EH (cell line): ENCODE measurements at places on chromosomes 2 and 18.

- peak; percentile 93 for DNase-seq
Observed at GRCh38 chr2:96260387-96261260, 5.2 kb downstream of the TMEM127 start.

GRCh38 chr2:27379836-27380625, 503 bp downstream of the ZNF513 start:
- peak; percentile 52 for DNase-seq

DNA sequence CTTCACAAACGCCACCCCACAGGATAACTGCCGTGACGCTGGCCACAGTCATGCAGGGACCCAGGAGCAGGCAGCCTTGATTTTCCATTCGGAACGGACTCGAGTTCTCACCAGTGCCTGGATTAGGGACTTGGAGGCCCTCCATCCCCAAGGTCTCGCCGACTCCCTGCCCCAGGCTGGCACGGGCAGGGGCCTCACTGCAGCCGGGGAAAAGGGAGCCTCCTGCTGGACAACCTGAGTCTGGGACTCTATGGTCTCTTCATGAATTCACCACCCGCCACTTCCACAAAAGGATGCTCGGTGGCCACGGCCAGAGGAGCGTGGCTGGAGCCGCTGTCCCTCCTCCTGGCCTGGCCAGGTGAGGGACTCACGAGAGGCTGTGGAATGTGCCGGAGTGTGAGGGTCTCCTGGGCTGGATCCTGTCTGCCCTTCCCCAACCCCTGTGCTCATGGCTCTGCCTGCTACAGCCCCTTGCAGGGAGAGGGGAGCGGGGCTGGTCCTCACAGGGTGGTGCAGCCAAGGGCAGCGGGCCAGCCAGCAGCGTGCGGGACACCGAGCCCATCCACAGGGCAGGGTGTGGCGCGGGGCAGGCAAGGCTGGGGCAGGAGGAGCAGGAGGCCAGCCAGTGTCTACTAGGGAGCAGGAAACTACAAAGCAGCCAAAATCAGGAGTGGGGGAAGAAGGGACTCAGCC, 42.3 kb downstream of the AQP12A start:
- no peak for DNase-seq

- no peak for DNase-seq
Observed at GRCh38 chr2:70498054-70498453, 55.6 kb downstream of the TGFA start.

- DNase-seq = peak; percentile 5
Observed at GRCh38 chr2:105143467-105144151, 97.9 kb upstream of the GPR45 start.

- DNase-seq = peak; percentile 19
Observed at GRCh38 chr2:232333361-232334135, 45.0 kb upstream of the ALPP start.

GRCh38 chr2:53252115-53252514, 515.5 kb upstream of the CHAC2 start:
- DNase-seq = no peak

DNA sequence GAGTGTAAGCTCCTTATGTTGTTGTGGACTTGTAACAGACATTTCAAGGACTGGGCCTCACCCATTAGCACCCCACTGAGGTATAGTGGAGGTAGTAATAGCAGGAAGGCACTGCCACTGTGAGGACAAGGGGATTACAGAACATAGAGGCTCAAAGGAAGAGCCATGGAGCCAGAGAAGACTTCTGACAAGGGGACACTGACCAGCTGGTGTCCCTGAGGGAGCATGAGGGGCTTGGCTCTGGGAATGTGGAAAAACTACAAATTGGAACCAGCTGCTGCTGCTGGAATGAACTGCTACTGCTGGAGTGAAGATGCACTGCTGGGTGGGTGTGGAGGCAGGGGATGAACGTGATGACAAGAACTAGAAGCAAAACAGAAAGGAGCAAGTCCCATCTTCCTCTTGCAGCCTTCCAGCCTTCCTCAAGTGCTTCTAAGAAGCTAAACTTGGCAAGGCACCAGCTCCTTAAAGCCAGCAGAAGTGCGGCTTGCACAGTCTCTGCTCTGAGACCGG, 167.3 kb upstream of the NOSTRIN start:
- DNase-seq = peak; percentile 34

- no peak for DNase-seq
Observed at GRCh38 chr2:241065355-241065803, 36.7 kb downstream of the MTERF4 start.

- no peak for DNase-seq
Observed at GRCh38 chr2:66721776-66722175, 286.9 kb downstream of the MEIS1 start.

GRCh38 chr2:73091164-73091563, 19.7 kb upstream of the SFXN5 start:
- DNase-seq = peak; percentile 82

GRCh38 chr2:43123028-43123427, 103.4 kb downstream of the ZFP36L2 start:
- DNase-seq = no peak

- no peak for DNase-seq
Observed at GRCh38 chr18:79805211-79805887, 7.6 kb downstream of the KCNG2 start.

- DNase-seq = no peak
Observed at GRCh38 chr2:64477037-64477436, 23.1 kb downstream of the LGALSL start.
